Right cardiac atrium (tissue), 5 donors: ENCODE measurements at places on chromosomes 1 and 21. TPM values are rescaled to one million over a fixed set of nuclear protein-coding genes. Genes with fewer than 3 reads are reported as not detected.

KLHDC7A gene
- total RNA-seq, result not detected

AGMAT gene
- not detected for total RNA-seq

RIPK4 gene
- total RNA-seq, result 0.86 TPM

DNA sequence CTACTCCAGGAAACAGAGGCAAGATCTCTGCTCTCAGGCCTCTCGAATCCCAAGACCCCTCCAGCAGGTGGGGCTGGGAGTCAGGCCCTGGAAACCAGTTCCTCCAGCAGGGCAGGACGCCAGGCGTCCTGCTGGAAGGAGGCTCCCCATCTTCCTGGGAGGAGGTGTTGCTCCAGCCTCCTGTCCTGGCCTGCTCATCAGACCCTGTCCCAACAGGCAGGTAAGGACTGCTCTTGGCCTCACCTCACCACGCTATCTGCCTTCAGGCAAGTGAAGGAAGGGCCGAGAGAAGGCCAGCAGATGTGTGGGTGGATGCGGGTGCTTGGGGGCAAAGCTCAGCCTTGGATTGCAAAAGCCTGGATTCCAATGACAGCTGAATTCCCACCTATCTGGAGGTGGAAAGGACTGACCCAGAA is 82.9 kb downstream of the SSBP3 start:
- DNase-seq, result no peak

PMF1 gene
- total RNA-seq, result 56.3 TPM

OR2L5 gene
- total RNA-seq, result not detected

GRCh38 chr1:227782226-227782625 is 33.2 kb upstream of the PRSS38 start:
- DNase-seq, result no peak

XKR8 gene
- total RNA-seq, result 5.3 TPM

FAM20B gene
- 61.7 TPM for total RNA-seq

CYP4A11 gene
- 0.57 TPM for total RNA-seq

DNA sequence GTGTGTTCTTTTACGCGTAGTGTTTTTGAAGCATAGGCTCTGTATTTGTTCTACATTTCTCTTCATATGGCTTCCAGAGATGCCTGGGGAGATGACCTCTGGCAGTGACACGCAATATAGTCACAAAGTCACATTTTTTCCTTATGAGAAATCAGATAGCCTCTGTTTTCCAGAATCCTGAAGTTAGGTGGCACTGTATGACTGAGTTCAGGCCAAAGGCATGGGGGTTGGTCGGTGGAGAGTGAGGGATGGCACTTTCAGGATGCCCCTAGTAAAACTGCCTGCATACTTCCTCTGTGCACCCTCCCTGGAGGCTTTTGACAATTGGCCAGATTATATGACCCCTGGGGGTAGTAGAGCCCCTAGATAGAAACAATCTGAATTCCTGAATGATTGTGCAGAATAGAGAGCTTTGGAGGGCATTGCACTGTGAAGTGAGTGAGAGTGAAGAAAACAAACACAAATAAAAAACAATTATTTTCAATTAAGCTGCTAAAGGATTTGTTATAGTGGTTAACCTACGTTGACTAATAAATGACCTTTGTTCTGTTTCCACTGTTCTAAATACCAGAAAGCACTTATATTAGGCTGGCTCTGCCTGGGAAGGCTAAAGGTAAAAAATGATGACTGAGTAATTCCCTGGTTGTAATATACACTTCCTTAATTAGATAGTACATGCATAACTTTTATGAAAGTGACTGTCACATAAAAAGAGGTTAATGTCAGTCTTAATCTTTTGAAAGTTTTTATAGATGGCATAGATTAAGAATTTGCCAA is 1660.8 kb downstream of the PLA2G4A start:
- no peak for DNase-seq

PAQR6 gene
- 0.68 TPM for total RNA-seq

DNA sequence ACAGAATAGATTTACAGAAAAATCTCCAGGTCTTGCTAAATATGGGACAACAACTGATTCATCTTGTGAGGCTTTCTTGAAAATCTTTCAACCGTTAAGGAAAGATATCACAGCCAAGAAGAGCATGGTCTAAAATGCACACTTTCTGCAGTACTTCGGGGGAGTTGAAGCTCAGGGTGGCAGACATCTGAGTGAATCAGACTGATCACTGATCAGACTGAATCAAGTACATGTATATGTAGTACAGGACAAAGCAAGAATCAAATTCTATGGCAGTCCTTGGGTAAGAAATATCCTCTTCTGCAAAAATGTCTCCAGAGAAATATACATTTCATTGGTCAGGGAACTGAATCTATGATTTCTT is 212.4 kb upstream of the SPAG17 start:
- no peak for DNase-seq

DNA sequence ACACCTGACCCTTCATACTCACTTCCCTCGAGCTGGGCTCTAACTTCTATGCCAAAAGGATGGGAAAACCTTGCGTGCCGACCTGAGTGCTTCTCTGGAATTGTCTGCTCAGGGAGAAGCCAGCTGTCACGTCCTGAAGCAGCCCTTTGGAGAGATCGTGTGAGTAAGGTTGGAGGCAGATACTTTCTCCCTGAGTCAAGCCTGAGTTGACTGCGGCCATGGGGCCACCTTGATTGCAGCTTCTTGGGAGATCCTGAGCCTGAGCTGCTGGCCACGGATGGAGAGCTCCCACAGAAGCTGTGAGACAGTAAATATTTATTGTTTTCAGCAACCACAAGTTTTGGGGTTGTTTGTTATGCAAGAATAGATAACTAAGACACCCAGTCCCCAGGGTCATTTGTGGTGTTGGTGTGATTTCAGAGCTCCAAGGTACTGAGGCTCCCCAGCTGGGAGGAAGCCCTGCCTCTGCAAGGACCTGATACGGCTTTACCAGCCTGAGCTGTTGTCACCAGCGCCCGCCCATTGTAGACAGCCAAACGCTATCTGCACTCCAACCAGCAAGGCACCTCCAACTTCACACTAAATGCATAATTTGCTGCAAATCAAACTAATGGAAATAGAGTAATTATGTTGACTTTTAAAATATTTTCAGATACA is 531.6 kb downstream of the PTPRU start:
- no peak for DNase-seq

SELL gene
- 1.3 TPM for total RNA-seq

GRCh38 chr1:156601122-156601830 is at the start of gene GPATCH4:
GPATCH4 (minus strand) TSS chr1:156601479.
- peak; percentile 86 for DNase-seq

- no peak for DNase-seq
Observed at GRCh38 chr1:101781201-101781831, 215.4 kb downstream of the OLFM3 start.

DNA sequence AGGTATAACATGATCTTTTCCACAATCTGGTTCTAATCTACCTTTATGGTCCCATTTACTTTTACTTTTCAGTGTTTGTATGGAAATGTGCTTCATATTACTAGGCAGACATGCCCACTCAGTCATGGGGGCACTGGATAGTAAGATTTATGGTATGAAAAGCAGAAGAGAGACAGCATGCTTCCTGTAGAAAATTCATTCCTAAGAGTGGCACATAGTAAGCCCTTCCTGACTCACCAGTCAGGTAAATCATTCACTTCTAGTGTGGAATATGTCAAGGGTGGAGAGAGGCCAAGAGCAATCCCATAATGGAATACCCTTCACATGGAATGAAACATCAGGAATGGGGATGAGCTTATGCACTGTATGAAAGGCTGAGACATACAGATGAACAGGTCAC is 49.5 kb upstream of the BCL10 start:
- DNase-seq, result no peak

DNA sequence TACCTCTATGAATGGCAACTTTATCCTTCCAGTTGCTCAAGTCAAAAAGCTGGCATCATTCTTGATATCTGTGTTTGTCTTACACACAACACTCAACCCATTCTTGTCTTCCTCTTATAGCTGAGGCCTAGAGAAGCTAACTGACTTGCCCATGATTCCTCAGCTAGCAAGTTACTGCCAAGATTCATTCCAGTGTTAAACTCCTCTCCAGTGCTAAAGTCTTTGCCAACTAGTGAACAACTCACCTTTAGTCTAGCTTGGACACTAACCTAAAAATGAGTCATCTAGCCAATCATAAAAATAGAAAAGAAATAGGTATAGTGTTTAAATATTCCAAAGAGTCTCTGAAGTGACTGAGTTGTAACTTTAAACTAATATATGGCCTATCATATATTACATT is 45.6 kb upstream of the RGS2 start:
- DNase-seq, result no peak

- DNase-seq, result no peak
Observed at GRCh38 chr1:22450351-22451021, 1.2 kb upstream of the ZBTB40 start.

TTC4 gene
- total RNA-seq, result 13.1 TPM

RNU1-2 gene
- total RNA-seq, result 3,675 TPM

TRIM58 gene
- 0.56 TPM for total RNA-seq

DNA sequence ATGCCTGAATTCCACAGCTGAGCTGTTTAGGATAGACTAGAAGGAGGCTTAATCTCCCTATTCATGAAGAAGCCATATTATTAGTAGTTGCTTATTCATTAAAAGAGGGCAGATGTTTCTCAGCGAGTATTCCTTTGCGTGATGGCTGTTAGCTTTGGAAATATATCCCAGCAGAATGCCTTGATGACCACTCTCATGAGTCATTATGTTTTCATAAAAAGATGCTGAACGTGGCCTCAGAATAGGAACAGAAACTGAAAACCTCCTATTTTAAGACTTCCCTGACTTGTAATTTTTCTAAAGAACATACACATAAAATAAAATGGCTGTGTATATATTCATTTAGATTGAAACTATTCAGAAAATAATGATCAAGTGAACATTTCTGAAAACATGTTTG is 9.6 kb upstream of the PLA2G4A start:
- no peak for DNase-seq

GRCh38 chr21:17964716-17965115 is 145.6 kb upstream of the C21orf91 start:
- DNase-seq, result no peak

PLD5 gene
- total RNA-seq, result 0.14 TPM

DNA sequence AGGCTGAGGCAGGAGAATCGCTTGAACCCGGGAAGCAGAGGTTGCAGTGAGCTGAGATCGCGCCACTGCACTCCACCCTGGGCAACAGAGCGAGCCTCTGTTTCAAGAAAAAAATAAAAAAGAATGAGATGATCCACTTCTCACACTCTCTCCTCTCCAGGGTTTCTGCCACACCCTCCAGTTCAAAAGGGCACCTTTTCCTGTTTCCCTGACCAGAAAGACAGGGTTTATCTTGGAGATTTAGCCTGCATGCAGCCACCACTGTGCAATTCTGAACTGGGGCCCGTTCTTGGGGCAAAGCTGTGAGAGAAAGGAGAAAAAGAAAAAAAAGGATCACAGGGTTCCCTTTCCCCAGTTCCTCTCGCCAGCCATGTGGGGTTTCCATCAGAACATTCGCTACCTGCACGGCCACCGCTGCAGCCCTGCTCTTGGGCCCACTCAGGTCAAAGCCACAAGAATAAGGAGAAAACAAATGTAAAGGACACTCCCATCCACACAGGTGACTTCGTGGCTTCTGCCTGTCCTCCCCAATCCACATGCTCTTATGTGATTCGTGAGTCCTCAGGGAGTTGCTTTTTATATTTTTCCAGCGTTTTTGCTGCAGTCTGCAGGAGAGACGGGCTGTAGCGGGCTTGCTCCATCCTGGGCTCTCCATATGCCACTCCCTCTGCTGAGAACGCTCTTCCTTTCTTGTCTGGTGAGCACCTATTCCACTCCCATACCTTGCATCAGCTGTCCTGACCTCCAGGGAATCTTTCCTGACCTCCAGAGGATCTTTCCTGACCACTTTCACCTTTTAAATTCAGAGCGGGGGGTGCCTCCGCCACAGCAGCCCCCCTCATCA is 26.4 kb downstream of the GNG4 start:
- DNase-seq, result no peak

CA6 gene
- total RNA-seq, result not detected

FAM110D gene
- 2.7 TPM for total RNA-seq

- no peak for DNase-seq
Observed at GRCh38 chr1:78650114-78650660, 556 bp downstream of the IFI44 start.

DNA sequence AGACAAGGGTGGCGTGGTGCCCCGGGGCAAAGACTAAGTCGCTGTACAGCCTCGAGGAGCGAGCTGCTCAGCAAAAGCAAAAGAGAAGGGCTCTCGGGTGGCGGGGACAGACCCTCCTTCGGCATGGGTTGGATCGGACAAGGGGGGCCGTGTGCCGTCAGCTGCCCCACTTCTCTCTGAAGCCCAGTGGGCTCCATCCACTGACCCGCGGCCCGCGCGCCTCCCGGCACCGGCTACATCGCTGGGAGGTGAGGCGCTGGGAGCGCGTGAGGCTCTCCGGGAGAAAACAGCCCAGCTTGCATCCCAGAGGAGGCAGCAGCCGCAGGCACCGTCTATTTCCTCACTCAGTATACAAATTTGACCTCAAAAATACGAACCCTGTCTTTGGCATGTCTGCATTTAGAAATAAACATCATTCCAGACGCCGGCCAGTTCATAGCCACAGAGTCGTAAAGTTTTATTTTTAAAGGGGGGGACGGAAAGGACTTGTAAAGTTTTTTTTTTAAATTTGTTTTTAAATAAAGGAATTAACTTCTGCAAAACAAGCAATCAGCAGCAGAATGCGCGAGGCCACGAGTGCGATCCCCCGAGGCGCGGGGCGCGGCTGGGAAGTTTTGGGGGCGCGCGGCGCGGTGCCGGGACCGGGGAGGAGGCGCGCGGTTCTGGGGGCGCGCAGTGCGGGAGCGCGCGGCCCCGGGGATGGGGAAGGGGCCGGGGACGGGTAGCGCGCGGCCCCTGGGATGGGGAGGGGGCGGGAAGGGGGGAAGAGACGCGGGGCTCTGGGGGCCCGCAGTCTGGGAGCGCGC is 689 bp upstream of the GPR137B start:
- no peak for DNase-seq

DNA sequence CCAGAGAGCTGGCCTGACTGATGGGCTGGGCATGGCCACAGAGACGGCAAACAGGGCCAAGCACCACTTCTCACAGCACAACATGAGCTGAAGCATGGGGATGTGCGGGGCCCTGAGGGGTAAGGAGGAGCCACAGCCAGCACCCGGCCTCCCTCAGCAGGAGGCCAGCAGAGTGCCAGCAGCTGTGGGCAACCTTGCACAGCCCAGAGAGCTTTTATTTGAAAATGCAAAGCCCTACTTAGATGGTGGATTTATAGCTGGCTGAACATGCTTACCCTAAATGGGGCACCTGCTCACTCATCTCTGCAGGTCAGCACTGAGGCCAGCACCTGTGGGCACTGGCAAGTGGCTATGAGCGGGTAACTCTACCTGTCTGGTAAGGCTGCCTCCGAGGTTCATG is 44.1 kb downstream of the SLC66A1 start:
- DNase-seq, result no peak

DNA sequence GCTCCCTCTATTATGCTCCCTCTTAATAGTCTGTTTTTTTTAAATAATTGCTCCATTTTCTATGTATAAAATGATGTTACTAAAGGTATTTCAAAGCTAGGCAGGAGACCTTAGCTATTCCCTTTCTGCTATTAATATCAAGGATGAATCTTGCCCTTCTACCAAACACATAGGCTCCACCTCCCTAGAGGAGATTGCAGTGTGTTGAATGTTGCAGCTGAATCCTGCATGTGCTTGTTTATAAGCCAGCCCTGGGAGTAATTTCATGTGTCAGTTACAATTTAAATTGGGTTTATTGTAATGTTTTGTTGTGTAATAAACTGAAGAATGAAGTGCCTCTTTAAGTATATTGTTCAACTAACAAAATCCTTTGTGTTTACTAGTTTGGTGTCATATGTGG is 66.0 kb downstream of the TMEM200B start:
- DNase-seq, result no peak
